ENCODE measurements at places on chromosomes 7 and 10. TPM values are rescaled to one million over a fixed set of nuclear protein-coding genes. Genes with fewer than 3 reads are reported as not detected.

DNA sequence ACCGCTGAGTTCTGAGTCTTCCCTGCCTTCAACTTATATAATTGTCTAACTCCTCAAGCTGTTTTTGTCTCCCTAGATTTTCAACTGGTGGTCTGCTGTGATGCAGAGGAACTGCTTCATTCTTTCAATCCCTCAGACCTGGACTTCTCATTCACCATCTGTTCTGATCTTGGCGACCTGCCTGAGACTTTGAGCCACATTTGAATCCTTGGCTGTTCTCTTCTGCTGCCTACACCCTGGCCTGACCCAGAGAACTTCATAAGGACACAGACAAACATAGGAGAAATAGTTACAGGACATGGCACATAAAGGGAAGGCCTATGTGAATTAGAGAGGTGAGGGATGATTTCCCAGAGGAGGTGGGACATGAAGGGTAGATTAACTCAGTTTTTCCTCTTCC lies 326.7 kb downstream of the PTEN start:
- no peak for DNase-seq

GRCh38 chr10:30439931-30440330 lies 5.9 kb downstream of the MAP3K8 start:
- no peak for DNase-seq

DNA sequence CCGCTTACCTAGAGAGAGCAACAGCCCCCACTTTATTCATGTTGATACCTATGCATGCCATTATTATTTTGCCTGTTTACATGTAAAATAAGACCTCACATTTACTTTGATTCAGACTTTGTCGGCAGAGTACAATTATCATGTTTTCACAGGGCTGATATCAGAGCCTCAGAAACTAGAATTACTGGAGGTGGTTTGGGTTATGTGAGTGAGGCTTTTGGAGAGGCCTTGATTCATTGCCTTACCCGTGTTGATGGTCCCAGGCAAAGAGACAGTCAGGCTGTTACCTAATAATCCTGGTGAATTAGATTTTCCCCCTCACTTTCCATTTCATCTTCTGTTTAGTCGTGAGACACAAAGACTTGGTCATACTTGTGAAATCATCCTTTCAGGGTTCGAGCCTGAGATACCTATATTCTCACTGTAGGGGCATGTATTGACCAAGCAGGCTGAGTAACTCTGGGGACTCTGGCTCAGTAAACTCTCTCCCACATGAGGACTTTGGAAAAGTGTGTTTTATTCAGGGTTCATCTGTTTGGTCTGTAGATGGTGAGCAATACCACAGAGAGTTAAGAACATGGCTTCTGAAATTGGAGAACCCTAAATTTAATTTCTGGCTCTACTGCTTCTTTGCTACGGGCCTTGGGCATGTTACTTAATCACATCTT lies 150.9 kb downstream of the CELF2 start:
- DNase-seq = peak; percentile 11

DNA sequence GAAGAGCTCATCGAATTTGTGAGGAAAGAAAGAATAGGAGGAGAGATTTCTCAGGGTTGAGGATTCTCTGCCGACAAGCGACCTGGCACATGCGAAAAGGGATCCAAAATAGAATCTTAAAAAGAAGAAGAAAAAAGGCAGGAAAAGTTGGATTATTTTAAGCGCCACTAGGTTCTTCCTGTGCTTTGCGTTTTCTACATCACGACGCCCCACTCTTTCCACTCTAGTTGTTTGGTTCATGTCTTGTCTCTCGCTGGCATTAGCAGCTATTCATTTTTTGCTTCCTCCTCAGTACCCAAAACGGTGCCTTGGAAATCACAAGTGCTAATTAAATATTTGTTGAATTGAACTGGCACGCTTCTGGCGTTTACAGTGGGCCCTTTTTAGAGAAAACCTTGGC lies 674 bp upstream of the FRA10AC1 start:
- no peak for DNase-seq

DNA sequence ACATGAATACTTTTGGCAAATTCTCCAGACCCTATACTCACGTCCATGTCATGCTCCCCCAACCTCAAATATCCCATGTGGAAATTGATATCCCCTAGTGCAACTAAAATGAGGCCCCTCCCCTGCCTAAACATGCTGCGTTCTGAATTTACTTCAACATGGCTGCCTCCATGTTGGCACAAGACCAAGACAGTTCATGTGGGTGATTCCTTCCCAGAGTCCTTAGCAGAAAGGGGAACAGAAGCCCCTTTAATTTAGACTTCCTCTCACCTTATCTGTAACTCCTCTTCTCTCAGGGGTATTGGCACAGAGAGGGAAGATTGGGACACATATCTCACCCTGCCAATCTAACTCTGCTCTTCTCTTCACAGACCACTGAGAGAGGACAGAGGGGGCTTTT lies 24.5 kb upstream of the SLC26A3 start:
- DNase-seq = no peak

- no peak for DNase-seq
Measured at GRCh38 chr7:116347151-116347832, 137.0 kb downstream of the TES start.

DNA sequence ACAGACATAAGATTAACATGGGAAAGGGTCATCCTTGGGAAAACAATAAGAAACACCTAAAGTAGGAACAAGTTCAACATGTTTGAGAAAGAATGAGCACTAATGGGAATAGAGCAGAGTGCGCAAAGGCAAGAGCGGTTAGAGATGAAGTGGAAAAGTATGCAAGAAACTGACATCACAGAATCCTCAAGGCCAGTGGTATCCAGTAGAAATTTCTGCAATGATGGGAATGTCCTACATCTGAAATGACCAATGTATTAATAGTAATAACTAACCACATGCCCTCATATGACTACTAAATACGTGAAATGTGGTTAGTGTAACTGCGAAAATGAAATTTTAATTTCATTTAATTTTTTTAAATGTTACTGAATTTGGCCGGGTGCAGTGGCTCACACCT lies 54.8 kb downstream of the TFEC start:
- no peak for DNase-seq

DNA sequence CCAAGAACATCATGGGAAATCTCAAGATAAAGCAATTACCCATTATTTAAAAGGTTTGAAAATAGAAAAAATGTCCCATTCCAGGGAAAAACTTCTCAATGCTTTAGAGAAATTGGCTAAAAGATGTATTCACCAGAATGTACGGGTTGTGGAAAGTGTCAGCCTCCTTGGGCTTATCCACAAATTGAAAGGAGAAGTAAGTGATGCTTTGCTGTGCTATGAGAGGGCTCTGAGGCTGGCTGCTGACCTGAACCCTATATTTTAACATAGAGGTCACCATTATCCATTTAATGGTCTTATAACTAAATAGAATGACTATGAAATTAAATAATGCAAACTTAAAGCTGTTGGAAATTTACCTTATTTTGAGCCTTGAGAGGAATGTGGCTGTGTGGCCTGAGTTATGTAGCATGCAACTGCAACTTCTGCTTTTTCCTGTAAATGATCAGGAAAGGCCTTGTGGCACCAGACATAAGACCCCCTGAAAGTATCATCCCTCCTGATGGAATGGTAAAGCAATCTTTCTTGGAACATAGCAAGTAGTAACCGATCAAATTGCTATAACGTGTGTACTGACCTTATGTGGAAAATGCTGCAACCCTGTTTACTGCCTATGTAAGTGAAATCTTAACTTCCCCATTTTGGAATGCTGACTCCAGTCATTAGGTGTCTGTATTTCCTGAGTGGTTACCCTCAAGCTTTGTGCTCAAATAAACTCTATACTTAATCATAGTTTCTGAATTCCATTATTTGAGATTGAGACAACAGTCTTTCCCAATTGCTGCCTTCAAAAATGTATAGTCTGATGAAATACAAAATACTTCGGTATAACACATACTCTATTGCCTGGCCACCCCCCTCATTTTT lies 6.9 kb downstream of the IFIT1B start:
- DNase-seq = peak; percentile 64

Gene GIMAP2
- 18.1 TPM for total RNA-seq

DNA sequence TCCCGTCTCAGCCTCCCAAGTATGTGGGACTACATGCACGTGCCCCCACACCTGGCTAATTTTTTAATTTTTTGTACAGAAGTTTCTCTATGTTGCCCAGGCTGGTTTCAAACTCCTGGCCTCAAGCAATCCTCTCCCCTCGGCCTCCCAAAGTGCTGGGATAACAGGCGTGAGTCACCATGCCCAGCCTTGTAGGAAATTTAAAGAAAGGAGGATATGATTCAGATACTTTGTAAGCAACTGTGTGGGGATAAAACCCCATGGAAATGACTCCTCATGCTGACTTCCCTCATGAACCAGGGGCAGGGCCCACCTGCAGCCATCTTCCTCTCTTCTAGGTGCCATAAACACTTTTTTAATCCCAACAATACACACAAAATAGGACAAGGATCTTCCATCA lies 50.2 kb downstream of the APBB1IP start:
- DNase-seq = no peak

Gene ALOX5
- total RNA-seq = 354 TPM

DNA sequence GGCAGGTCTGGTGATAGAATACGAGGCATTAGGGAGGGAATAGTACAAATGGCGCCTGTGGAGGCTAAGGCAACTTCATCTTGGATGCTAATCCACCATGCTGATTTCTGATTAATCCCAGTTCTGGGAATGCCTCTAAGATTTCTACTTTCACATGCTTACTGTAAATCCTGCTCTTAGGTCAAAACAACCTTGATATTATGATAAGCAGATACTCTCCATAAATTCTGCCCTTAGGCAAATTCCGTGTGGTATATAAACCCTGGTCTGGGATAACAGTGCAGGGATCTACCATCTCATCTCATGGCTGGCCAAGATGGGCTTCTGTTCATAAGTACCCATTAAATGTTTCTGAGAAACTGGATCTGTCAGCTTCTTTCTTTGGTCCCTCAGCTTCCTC lies 11.4 kb upstream of the NEUROG3 start:
- DNase-seq = no peak

Gene PON1
- not detected for total RNA-seq

GRCh38 chr7:79034730-79035129 lies 418.7 kb downstream of the MAGI2 start:
- no peak for DNase-seq

GRCh38 chr10:70898687-70899086 lies 10.3 kb upstream of the PCBD1 start:
- no peak for DNase-seq

- no peak for DNase-seq
Measured at GRCh38 chr7:51543801-51544553, 227.4 kb upstream of the COBL start.

DNA sequence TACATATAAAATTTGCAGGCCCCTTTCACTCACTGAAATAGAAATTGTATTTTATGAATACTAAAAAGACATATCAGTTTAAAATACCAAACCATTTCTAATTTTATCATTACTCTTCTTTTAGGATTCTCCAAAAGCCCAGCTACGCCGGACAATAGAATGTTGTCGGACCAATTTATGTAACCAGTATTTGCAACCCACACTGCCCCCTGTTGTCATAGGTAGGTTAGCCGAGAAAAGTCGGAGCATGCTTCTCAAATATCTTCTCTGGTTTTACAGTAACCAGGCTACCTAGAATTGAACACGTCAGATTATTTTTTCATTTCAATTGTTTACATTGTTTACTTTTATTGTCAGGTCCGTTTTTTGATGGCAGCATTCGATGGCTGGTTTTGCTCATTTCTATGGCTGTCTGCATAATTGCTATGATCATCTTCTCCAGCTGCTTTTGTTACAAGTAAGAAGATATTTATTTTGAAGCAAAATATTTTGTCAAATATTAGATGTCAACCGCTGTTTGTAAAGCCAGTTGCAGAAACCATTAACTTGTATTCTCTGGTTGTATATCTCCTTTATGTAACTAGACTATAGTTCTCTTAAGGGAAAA lies 57.6 kb downstream of the MMRN2 start:
- DNase-seq = peak; percentile 59

Gene CTTNBP2
- 0.27 TPM for total RNA-seq

GRCh38 chr10:48470893-48471805 lies 133.7 kb downstream of the ARHGAP22 start:
- no peak for DNase-seq

GRCh38 chr7:152464312-152465118 lies 28.7 kb upstream of the KMT2C start:
- DNase-seq = no peak

GRCh38 chr10:49827297-49827696 lies 65.2 kb upstream of the OGDHL start:
- peak; percentile 23 for DNase-seq

DNA sequence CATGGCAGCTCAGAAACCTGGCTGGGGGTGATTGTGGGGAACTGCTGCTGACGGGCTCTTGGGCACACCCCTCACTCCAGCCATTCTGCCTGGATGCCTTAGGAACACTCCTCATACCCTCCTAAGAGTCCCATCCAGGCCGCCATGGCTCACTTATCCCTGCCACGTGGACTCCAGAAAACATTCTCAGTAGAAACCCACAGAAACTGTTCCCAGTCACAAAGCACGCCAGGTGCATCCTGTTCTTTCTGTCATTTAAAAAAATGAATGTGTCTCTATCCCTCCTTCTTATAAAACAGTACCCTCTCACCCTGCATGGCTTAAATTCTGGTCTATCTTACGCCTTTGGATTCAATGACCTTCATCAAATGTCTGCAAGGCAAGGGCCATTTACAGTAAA lies 177.7 kb downstream of the CUX1 start:
- no peak for DNase-seq

Gene MET
- 1.9 TPM for total RNA-seq

GRCh38 chr7:131769241-131769640 lies 212.8 kb upstream of the PODXL start:
- DNase-seq = no peak

- no peak for DNase-seq
Measured at GRCh38 chr10:51783941-51784340, 84.5 kb upstream of the CSTF2T start.

Gene WNT8B
- not detected for total RNA-seq

Measured in B cell (primary cell).